Naive thymus-derived CD8-positive, alpha-beta T cell (primary cell): ENCODE measurements at places on chromosomes 4 and X. TPM values are rescaled to one million over a fixed set of nuclear protein-coding genes. Genes with fewer than 3 reads are reported as not detected.

The DMD gene
- 0.91 TPM for total RNA-seq

- DNase-seq, result no peak
- peaks cover 7% of the 10 kb centered on the region for H3K36me3 ChIP-seq
- peaks cover 30% of the 10 kb centered on the region for H3K27me3 ChIP-seq
- no peak overlapping the region for H3K4me3 ChIP-seq
These were observed 4.2 kb upstream of the CXCL3 start for GRCh38 chr4:74042681-74043080.

The C4orf50 gene
- total RNA-seq, result not detected

DNA sequence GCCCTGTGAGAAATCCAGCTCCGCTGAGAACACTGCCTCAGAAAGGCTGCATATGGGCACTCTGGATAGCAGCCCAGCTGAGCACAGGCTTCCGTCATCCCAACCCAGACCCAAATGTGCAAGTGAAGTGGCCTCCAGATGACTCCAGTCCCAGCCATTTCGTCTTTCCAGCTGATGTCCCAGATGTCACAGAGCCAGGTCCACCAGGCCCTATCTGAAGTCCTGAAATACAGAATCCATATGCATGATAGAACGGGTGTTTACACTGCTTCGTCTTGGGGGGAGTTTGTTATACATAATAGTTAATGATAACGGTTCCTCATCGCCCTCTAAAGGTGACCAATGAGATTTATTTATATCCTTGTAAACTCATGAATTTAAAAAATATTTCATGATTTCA is 72.6 kb upstream of the TRIM2 start:
- no peak overlapping the region for H3K27ac ChIP-seq
- DNase-seq, result no peak
- no peak overlapping the region for H3K4me3 ChIP-seq
- H3K4me1 ChIP-seq, result peaks cover 16% of the 10 kb centered on the region

DNA sequence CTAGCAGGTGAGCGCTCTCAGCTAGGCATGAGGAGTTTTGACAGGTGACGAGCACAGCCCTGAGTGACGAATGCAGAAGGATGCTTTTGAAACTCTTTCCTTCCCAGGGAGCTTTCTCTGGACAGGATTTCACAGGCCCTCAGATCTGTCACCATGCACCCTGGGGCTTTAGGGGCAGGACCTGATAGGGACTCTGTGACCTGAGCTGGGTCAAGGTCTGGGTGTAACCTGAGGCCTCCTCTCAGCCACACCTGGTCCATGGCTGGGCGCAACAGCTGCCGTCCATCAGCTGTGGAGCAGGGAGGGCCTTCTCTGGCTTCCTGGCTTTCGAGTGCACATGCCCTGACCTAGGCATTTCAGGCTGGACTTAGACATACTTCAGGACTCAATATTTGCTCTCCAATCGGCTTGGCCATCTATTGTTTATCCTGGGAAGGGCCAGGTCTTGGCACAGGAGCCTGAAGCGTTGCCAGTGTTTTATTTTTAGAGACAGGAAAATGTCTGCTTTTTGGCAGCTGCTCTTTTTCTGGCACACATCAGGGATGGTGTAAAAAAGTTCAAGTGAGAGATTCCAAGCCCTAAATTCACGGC is 56.4 kb downstream of the C4orf51 start:
- H3K27ac ChIP-seq, result no peak overlapping the region
- peaks cover 8% of the 10 kb centered on the region for H3K4me1 ChIP-seq
- H3K36me3 ChIP-seq, result no peaks in the 10 kb centered on the region
- no peak overlapping the region for H3K4me3 ChIP-seq
- peaks cover 1% of the 10 kb centered on the region for H3K27me3 ChIP-seq
- no peak for DNase-seq

DNA sequence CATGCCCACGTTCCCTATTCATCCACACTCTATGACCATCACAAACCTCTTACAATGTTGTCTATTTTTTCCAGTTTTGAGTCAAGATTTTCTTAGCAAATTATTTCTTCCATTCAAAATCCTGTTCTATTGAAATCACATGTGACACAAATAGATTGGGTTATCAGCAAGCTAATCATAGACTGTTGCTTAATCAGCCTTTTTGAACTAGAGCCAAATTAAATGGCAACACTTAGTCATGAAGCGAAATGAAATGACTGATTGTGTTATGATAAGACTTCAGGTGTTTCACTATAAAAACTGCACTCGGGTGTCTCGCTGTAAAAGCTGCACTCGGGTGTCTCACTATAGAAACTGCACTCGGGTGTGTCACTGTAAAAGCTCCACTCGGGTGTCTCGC is 890.0 kb upstream of the FRG1 start:
- H3K27me3 ChIP-seq, result peaks cover 2% of the 10 kb centered on the region
- H3K27ac ChIP-seq, result no peak overlapping the region
- H3K36me3 ChIP-seq, result no peaks in the 10 kb centered on the region
- H3K4me3 ChIP-seq, result no peak overlapping the region

DNA sequence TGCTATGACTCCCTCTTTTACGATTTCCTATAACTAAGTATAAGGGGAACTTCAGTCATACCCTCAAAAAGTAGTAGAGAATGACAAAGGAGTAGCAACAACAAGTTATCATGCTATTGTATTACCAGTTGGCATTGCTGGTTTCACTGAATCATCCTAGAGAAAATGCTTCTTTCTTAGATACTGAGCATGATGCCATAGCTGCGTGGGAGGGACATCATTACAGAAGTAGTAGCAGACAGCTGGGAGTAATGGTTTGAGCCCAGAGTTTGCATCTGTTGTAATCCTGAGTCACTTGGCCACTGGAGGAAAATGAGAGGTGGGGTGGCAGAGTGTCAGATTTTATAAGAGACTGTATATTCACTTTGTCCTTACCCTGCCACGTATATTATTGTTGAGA is 38.6 kb downstream of the MTMR1 start:
- no peak overlapping the region for H3K4me3 ChIP-seq
- H3K4me1 ChIP-seq, result peaks cover 27% of the 10 kb centered on the region
- H3K27ac ChIP-seq, result no peak overlapping the region
- H3K27me3 ChIP-seq, result no peaks in the 10 kb centered on the region
- H3K36me3 ChIP-seq, result peaks cover 89% of the 10 kb centered on the region

GRCh38 chr4:177461606-177462005 is 19.4 kb upstream of the AGA start:
- peaks cover 5% of the 10 kb centered on the region for H3K36me3 ChIP-seq
- DNase-seq, result no peak
- no peak overlapping the region for H3K27ac ChIP-seq
- no peaks in the 10 kb centered on the region for H3K4me1 ChIP-seq
- H3K4me3 ChIP-seq, result no peak overlapping the region

The XAGE2 gene
- not detected for total RNA-seq

DNA sequence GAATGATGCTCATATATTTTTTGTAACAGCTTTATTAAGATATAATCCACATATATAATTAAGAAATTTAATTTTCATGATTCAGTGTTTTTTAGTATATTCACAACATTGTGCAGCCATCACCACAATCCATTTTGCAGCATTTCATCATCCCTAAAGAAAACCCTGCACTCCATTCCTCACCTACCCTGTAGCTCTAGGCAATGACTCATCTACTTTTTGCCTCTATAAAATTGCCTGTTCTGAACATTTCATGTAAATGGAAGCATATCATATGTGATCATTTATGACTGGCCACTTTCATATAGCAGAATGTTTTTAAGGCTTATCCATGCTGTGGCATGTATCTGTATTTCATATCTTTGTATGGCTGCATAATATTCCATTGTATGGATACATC is 339.9 kb downstream of the MAPK10 start:
- no peak overlapping the region for H3K27ac ChIP-seq

The NAP1L2 gene
- total RNA-seq, result 17.0 TPM

The GPAT3 gene
- 6.1 TPM for total RNA-seq

GRCh38 chr4:104735174-104735573 is 240.5 kb upstream of the CXXC4 start:
- no peak overlapping the region for H3K4me3 ChIP-seq
- DNase-seq, result no peak
- H3K27ac ChIP-seq, result no peak overlapping the region
- H3K36me3 ChIP-seq, result no peaks in the 10 kb centered on the region
- H3K4me1 ChIP-seq, result no peaks in the 10 kb centered on the region

DNA sequence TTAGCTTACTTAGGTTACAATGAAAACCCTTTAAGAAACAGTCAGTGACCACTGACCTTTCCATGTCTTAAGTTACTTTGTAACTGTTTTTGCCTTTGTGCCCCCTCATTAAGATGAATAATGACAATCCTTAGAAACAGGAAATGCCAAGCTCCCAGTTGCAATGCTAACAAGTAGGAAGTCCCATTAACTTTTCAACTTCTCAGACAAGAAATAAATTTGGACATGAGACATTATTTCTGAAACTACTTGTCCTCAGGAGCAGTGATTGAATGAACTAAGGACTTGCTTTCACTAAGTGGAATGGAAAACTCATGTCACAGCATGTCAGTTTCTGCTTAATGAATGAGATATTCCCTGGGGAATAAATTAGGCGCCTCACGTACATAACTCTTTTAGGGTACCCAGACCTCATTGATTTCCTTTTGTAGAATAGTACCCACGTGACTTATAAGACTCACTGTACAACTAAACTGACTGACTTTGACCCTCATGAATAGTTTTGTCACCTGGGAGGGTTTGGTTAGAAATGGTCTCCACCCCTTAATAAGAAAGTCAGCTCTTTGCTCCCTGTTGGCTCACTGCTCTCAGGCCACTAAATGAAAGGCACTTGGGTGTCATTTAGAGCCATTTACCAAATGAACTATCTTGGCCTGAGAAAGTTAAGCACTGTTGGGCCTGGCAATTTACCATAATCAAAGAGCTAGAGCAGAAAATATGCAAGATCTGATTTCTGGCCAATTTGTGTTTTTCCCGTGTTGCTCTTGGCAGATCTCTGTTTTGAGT is 383.9 kb downstream of the RPA4 start:
- no peak overlapping the region for H3K27ac ChIP-seq
- no peaks in the 10 kb centered on the region for H3K4me1 ChIP-seq
- no peak overlapping the region for H3K4me3 ChIP-seq

The TCP11X2 gene
- total RNA-seq, result not detected

The SLC49A3 gene
- total RNA-seq, result 3.7 TPM

The ANXA10 gene
- total RNA-seq, result not detected

DNA sequence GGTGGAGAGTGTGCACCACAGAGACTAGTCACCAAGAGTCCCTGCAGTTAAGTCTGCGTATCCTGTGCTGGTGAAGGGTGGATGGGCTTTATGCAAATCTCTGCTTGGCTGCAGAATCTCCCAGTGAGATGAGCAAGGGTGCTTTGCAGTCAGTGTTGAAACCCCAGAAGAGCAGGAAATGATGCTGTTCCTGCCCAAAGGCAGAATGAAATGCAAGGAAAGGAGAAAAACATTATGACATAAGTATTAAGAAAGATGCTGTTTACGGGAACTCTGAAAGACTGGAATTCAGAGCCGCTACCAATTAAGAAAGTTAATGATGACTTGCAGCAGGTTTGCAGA is 25.4 kb upstream of the ACSL1 start:
- no peak overlapping the region for H3K27ac ChIP-seq
- no peak for DNase-seq
- no peaks in the 10 kb centered on the region for H3K36me3 ChIP-seq
- H3K27me3 ChIP-seq, result peaks cover 12% of the 10 kb centered on the region

- H3K4me1 ChIP-seq, result peaks cover 21% of the 10 kb centered on the region
- no peak for DNase-seq
- peak overlapping the region; percentile 92 for H3K27ac ChIP-seq
- H3K27me3 ChIP-seq, result no peaks in the 10 kb centered on the region
These were observed 26.2 kb upstream of the MXD4 start for GRCh38 chr4:2288051-2288541.

DNA sequence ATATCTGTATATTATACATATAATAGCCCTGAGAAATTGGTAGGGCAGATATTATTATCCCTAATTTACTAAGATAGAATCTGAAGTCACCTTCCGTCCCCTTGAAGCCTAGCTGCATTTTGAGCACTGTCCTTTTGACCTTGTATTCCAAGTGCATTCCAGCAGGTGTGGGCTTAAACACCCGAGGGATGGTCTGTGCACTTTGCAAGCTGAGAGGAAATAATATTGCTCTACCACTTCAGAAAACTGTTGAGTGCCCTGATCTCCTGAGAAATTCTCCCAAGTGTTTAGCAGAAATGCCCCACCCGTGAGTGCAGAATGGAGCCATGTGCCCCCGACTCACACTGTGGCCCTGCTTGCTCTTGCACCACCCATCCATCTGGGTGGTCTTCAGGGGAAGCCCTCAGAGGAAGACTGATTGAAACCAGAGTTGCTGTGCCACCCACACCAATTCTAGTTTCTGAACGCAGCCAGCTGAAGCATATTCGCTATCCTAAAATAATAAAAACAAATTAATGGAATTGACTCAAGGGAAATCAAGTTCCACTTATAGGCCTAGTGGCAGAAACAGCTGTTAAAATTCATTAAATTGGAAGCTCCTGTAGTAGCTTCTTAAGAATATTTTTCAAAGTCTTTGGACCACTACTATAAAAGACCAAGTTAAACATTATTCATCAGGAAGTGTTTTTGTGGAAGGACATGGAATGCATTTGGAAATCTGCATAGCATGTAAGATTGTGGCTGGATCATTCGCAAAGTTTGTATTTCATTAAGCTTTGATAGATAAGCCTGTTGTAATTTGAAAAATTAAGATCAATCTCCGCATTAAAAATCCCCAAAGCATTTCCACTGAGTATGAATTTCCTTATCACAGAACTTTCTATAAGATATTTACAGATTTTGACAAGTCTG is 41.3 kb upstream of the PRKG2 start:
- no peak overlapping the region for H3K4me3 ChIP-seq
- no peaks in the 10 kb centered on the region for H3K36me3 ChIP-seq
- DNase-seq, result no peak
- H3K4me1 ChIP-seq, result no peaks in the 10 kb centered on the region

DNA sequence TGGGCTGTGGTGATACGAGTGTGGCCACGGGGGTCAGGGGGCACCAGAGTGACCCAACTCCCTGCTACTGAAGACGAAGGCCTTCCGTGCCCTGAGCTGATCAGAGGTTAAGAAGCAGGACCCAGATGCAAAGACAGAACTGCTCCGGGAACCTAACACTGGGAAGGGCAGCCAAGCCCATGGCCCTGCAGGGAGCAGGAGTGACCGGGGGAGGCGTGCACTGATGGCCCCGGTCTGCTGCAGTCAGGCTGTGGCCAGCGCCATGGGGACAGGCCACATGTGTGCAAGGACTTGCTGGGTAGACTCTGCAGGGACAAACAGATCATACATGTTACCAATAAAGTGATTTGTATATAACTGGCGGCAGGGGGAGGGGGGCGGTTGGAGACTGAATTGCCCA is 74.6 kb downstream of the ACOX3 start:
- DNase-seq, result no peak
- no peaks in the 10 kb centered on the region for H3K27me3 ChIP-seq
- H3K36me3 ChIP-seq, result peaks cover 4% of the 10 kb centered on the region
- no peak overlapping the region for H3K4me3 ChIP-seq
- no peaks in the 10 kb centered on the region for H3K4me1 ChIP-seq

- no peaks in the 10 kb centered on the region for H3K4me1 ChIP-seq
- H3K36me3 ChIP-seq, result no peaks in the 10 kb centered on the region
- peaks cover 17% of the 10 kb centered on the region for H3K27me3 ChIP-seq
- DNase-seq, result no peak
These were observed 9.0 kb downstream of the PDGFC start for GRCh38 chr4:156962528-156962974.

The SSX3 gene
- total RNA-seq, result not detected
